ENCODE measurements at places on chromosomes 4 and X.

GRCh38 chr4:173318648-173319211 lies 15.4 kb downstream of the HMGB2 start:
- DNase-seq: no peak

DNA sequence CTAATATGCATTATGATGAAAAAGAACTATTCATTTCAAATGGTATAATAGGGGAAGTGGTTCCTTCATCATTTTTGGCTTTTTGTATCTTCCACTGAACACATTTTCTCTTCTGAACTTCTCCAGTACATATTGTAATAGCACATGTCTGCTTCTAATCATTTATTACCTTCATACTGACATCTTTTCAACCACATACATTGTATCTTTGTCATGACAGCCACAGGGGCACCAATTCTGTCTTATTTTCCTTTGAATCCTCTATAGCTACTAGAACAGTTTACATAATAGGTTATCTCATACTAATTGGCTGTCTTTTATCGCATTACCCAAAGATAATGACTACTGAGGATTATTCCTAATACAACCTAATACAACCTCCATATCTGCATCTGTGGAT lies 37.7 kb downstream of the PALLD start:
- DNase-seq: no peak

DNA sequence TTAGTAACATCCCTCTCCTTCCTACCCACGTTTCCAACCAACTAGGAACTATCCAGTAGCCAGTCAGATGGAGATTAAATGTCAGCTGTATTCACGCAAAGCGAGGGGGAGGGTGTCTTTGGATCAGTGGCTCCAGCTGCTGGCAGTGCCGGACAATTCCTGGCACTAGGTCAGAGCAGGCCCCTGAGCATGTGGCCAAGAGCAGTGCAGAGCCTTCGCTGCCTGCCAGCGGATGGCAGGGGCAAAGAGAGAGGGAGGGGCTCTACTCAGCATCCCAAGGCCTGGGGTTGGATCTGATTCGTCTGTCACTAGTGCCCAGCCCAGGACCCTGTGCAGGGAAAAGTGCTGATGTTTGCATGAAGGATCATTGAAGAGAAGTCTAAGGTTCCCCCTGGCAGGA lies 28.7 kb upstream of the JAKMIP1 start:
- no peak for DNase-seq

DNA sequence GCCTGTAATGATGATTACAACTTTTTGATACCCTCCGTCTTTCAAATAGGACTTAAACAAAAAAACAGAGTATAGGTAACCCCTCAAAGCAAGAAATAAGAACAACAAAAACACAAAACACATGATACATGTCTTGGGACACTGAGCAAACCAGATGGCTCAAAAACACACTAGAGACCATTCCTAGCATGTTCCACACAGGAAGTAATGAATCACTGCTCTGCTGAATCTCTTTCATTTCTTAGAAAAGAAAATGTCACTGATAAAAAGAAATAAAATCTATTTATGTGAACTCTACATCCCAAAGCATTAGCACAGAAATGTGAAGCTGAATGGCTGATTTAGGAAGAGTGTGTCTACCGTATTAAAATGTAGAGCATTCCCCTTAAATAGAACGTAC lies 134.5 kb upstream of the IL15 start:
- no peak for DNase-seq

- DNase-seq: no peak
These were observed 7.0 kb downstream of the VAMP7 start for GRCh38 chrX:155888139-155888538.

DNA sequence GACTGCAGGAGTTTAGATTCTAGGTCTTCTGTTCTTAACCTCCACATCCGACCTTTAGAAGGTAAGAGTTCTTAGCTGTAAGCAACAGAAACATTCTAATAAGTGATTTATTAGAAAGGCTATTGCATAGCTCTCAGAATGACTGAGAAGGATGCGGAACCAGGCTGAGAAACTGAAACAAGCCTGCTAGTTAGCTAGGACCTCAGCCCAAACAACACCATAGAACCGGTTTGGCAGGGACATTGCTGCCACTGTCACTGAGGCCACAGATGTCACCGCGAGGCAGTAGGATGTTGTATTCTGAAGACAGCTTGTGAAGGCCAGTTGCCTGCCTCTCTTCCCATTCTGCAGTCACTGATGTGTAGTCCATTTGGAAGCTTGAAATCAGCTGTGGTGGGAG lies 160.0 kb upstream of the ARX start:
- DNase-seq: no peak

- DNase-seq: no peak
These were observed 57.1 kb downstream of the USP9X start for GRCh38 chrX:41142130-41142910.

GRCh38 chr4:121165206-121165605 lies 1.1 kb upstream of the TNIP3 start:
- no peak for DNase-seq

- DNase-seq: no peak
These were observed 130.6 kb downstream of the MTNR1A start for GRCh38 chr4:186424745-186425144.

GRCh38 chr4:6116696-6117285 lies 83.6 kb downstream of the JAKMIP1 start:
- DNase-seq: no peak

DNA sequence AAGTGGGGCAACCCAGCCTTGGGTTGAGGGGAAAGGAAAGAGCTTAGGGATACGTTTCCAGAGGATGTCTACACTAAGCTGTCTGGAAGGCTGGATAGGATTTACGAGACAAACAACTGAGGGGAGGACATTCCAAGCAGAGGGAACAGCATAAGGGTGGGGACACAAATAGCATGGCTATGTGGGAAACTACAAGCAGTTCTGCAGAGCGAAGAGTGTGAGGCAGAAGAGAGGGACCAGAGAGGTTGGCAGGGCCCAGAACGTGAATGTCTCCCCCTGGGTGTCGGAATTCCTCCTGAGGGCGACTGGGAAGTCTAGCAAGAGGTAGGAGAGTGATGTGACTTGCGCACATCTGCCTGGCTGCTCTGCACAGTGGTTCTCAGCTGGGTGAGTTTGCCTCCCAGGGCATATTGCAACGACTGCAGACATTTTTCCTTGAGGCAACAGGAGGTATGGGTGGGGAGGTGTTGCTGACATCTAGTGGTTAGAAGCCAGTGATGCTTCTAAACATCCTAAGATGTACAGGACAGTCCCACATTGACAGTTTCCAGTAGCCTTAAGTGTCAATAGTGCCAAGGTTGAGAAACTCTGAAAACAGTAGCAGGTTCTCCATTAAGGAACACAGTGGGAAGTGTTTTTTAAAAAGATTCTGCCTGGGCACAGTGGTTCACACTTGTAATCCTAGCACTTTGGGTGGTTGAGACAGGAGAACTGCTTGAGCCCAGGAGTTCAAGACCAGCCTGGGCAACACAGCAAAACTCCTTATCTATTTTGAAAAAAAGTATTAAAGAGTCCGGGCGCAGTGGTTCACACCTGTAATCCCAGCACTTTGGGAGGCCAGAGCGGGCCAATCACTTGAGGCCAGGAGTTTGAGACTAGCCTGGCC lies 9.2 kb downstream of the NDUFA1 start:
- no peak for DNase-seq

GRCh38 chr4:62571494-62571893 lies 1371.4 kb downstream of the ADGRL3 start:
- no peak for DNase-seq

DNA sequence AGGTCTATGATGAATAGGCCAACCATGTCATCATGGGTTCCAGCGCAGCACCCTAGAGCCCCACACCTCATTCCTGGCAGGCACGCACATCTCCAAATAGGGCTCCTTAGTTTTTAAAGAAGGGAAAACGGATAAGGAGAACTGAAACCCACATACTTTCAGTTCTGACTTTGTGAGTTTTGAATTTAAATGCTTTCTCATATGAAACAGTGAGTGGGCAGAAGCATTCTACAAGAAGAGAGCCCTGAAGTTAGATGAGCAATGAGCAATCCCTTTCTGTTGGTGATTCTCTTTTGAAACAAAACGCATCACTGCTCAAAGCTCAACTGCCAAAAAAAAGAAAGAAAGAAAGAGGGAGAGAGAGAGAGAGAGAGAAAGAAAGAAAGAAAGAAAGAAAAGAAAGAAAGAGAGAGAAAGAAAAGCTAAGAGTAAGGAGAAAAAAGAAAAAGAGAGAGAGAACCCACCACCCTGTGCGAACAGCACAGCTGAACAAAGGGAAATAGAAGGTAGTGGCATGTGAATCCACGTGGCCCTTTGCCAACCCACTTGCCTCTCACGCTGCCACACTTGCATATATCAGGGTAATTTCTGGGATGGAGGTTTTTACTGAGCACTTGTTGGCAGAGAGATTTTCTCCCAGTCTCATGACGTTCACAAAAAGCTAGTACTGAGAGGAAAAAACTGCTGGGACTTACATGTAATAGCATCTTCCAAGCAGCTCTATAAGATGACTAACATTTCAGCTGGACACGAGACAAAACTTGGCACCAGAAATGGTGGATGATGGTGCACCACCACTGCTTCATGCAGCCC lies 31.0 kb downstream of the TMSB4X start:
- DNase-seq: no peak

DNA sequence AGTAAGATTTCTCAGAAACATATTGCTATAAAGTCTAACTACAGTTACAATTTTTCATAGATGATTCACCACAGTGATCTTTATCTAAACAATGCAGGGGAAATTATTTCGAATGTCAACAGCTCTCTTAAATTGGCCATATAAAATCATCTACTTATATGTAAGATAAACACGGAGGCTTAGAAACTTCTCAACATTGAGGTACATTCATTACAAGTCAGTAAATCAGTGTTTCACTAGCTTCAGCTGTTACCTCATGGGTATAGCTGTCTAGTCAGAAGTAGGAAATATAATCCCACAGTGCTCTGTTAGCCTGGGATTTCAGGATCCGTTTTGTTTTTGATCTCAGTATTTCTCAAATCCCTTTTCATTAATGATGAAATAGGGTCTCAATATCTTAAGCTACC lies 43.2 kb downstream of the PCDH7 start:
- no peak for DNase-seq

DNA sequence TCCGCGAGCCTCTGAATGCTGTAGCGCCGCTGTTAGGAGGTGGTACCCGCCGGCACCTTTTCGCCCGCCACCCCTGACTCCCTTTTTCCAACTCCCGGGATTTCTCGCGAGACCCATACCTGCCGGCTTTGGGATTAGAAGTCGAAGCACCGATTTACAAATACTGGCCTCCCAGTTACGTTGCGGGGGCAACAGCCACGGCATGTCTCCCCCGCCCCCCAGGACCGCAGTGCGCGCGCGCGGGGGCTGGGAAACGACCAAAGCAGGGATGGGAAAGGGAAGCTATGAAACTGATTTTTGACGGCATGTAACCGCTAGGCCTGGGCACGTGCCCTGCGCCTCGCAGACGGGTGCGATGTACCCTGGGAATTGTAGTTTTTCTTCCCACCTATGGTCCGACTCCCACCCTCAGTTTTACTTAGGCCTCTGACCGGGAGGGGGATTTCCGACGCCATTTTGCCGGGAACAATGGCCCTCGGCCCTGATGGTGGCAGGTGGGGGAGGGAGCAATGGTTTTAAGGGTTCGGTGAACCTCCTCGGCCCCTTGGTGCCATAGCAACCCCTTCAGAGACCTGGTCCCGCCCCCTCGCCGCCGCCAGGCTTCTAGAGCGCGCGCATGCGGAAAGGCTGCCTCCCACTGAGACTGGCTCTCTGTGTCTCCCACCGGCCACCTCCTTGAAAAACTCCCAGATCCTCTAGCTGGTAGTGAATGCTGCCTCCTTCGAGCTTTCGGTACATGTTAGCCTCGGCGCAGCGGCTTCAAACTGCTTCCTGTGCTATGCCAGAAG lies 772 bp upstream of the WNK3 start:
- DNase-seq: no peak

GRCh38 chrX:46730765-46731164 lies 28.2 kb downstream of the SLC9A7 start:
- DNase-seq: no peak

- no peak for DNase-seq
These were observed at the start of gene EXOC1L for GRCh38 chr4:55819634-55820033. Gene EXOC1L, plus strand, starts transcription at chr4:55819790. Its CDS starts 237 bp downstream, at chr4:55820027.
